Stimulated activated CD4-positive, alpha-beta T cell treated with anti-CD3 and anti-CD28 coated beads, Interleukin-4, amount 100 ng/mL, for 1 hour (primary cell): ENCODE measurements at places on chromosomes 11 and 22.

GRCh38 chr11:2122907-2123627 is 16.1 kb downstream of the IGF2 start:
- DNase-seq, result no peak

GRCh38 chr11:98234698-98235097 is 786.1 kb upstream of the CNTN5 start:
- DNase-seq, result no peak

GRCh38 chr11:134069426-134070341 is 812 bp downstream of the JAM3 start:
- no peak for DNase-seq

- DNase-seq, result no peak
Measured at GRCh38 chr22:18950141-18950540, 14.0 kb upstream of the PRODH start.

- no peak for DNase-seq
Measured at GRCh38 chr11:67317888-67318555, 14.7 kb downstream of the SSH3 start.

- DNase-seq, result no peak
Measured at GRCh38 chr11:40380835-40381234, 1078.6 kb downstream of the LRRC4C start.

DNA sequence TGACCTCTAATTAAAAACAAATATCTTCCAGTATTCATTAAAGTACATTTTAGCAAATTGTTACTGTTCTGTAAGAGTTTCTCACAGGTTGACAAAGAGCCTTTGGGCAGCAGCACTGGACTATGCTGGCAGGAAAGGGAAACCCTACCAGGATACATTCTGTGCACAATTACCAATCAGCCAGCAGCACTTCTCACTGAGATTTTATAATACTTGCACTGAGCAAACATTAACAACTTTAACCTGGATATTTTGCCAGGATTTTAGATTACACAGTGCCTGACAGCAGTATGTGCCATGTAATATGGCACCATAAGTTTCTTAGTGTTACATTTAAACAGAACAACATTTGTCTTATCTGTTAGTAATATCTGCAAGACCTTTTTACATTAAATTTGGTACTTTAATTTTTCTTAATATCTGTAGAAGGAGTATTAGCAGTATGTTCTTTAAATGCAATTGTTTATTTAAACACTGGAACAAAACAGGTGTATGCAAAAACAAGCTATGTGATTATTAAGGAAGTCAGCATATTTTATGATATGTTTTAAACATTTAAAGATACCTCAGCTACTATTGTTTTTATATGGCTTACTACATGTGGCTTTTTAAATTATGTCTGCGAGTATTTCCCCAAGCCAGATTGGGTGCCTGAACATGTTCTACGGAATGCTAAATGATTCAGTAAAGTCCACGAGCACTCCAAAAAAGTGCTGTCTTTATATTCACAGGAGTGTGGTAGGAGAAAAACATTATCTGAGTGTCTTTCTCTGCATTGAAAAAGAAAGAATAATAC is 699.0 kb upstream of the LUZP2 start:
- no peak for DNase-seq

DNA sequence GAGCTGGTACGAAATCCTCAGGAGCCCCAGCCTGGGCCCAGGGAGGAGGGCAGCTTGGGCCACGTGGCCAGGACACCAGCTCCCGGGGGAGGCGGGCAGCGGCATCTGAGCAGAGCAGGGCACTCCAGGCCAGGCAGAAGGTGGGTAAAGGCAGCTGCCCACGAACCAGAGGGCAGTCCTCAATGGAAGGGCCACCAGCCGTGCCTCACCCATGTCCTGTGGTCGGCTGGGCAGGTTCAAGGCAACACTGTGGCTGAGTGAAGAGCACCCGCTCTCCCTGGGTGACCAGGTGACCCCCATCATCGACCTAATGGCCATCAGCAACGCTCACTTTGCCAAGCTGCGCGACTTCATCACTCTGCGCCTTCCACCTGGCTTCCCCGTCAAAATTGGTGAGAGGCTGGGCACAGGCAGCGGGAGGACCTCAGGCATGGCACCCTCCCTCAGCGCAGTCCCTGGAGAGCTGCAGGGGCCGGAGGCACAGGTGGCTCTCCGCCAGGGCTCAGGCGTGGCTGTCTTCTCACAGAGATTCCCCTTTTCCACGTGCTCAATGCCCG is 2.5 kb upstream of the SSH3 start:
- no peak for DNase-seq

- no peak for DNase-seq
Measured at GRCh38 chr11:113350336-113351067, 36.1 kb downstream of the TTC12 start.

DNA sequence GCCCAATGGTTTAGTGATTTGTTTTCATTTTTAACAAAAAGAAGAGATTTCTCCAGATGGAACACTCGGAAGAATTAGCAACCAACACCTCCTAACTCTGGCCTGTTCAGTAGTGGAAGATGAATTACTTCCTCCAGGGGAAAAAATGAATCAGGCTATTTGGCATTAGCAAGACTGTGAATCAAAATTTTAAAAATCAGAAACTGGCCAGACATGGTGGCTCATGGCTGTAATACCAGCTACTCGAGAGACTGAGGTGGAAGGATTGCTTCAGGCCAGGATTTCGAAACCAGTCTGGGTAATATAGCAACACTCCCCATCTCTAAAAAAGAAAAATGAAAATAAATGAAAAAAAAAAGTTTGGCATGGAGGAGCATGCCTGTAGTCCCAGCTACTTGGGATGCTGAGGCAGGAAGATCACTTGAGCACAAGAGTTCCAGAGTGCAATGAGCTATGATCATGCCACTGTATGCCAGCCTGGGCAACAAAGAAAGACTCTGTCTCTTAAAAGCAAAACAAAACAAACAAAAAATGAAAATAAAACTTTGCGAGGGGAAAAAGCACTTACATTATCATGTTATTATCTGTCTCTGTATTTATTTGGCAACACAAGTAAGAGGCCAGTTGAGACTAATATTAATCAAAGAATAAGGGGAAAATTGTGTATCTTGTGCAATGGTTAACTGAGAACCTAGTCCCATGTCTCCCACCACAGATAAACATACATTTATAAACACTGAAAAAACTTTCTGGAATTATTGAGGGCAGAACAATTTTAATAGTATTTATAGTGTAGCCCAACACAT is 796.3 kb upstream of the ANO3 start:
- DNase-seq, result no peak
